T-helper 17 cell (primary cell): ENCODE measurements at places on chromosomes 4 and X.

DNA sequence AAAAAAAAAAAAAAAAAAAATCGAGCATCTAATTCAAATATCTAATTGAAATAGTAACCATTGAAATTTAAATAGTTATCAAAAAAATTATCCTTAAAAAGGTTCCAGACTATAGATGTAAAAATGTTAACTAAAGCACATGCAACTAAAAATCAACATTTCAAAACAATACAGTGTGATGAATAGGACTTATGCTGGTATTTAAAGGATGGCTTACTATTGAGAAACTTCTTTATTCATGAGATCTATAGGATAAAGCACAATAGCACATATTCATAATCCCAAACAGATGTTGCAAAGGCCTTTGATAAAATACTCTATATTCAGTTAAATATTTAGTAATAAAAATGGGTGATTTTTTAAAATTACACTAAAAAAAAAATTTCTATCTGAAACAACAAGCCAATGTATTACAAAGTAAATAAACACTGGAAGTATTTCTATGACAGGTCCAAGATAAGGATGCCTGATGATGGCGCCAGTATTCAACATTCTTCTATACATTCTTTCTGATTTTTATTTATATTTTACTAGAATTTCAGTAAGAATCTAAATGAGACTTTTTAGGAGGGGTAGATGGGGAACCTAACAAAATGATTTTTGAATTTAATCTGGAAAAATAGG, 26.3 kb downstream of the DCLK2 start:
- DNase-seq: no peak

- no peak for DNase-seq
Measured at GRCh38 chr4:78644744-78645330, 93.3 kb downstream of the ANXA3 start.

DNA sequence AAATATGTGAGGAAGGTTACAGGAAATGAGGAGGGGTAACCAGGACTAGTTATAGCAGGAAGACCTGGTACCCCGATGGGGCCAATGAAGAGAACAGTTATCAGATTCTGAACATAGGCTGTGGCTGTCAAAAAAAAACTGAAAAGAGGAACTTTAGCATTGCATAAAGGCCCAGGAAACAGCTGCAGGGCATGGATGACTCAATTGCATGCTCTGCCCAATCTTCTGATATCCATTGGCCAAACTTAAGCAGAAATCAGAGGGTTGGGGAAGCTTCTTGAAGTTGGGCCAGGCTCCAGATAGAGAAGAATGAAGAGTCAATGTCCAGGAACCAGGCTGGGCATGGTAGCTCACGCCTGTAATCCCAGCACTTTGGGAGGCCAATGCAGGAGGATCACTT, 1222.4 kb upstream of the PRKX start:
- DNase-seq: no peak

DNA sequence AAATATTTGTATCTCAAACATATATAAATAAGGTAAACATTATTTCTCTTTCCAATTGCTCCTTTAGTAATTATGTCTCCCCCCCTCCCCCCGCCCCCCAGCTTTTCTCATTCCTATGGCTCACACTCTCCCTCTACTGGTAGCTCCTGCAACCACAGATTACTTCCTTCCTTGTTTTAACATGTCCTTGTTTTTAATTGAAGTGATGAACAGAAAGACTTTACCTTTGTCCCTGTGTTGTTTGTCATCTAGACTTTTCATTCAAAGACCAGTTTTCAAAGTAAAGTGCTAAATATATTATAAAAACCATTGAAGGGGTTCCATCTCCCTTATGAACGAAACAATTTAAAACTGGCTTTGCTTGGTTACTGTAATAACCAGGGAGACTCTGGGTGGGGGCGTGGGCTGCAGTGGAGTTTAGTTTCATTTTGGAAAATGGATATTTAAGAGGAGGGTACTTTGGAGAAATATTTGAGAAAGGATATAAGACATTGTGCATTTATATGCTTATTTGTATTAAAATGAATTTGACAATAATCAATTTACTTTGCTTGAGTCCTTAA, 352.9 kb downstream of the RAPGEF2 start:
- DNase-seq: no peak

DNA sequence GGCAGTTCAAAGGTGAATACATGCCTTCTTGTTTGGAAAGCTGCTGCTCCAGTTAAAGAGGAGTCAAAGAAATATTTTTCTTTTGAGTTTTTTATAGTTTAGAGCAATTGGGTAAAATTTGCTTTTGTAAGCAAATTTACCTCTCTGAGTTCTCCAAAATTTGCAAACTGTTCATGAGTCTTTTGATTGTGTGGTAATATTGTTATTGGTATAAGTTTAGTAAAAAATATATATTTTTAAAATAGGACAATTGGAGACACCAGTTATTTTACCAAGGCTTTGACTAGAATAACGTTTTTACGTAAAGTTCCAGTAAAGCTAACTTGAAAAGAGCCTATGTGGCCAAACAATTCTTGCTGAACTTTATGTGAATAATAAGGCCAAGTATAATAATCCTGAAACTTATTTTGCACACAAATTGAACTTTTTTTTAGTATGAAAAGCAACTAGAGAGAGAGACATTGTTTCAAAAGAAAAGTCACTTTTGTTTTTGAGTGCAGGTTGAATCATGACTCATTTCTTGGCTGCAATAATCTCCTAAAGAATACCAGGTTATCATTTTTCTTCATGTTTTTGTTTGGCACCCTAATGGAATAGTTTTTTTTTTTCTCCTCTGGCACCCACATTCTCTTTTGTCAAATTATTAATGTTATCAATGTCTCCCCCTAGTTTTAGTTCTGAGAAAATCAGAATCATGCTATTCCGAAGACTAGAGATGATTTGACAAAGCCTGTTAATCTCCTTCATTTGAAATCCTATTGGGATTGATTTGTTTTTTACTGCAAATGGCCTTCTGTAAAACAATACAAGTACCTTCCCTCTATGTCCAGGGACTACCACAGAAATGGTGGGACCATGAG, 57.1 kb downstream of the UGT2B10 start:
- no peak for DNase-seq

DNA sequence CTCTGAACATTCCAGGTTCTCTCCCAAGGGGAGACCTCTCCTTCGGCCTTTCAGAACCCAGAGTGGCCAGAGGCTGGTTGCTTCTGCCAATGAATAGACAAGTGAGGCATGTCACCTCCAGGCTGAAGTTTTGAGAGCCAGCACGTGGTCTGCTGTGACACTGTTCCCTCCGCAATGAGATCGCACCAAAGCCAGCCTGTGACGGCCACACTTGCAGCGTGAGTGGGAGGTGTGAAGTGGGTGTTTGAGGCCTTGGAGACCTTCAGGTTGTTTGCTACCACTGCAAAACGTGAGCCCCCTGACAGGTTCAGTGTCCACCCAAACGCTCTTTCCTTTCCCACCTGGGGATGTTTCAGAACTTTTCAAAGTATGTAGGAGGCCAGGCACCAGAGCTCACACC, 81.0 kb downstream of the WFS1 start:
- no peak for DNase-seq

DNA sequence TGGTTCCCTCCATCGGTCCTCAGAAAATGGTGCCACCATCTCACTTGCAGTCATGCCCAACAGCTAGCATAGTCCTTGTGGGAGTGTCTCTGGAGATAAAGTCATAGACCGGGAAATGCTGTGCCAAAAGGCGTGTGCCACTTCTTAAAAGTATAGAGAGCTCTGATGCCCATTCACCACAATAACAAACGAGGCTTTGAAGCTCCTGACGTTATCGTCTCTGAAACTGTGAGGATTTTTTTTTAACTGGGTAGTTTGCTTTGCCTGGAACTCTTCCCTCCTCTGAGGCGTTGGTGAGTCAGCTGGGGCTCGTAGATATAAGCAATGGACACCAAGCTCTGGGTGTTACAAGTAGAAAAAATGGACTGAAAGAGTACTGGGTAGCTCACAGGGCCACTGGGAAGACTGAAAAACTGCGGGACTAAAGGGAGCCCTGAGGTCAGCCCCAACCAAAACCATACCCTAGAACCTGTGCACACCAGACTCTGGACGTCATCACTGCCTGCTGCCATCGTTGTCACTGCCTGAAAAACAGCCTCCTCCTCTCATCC, 89.4 kb upstream of the TRIM2 start:
- DNase-seq: peak; percentile 29

- no peak for DNase-seq
Measured at GRCh38 chr4:150216726-150217125, 138.5 kb downstream of the DCLK2 start.
